ENCODE measurements at places on chromosomes 7 and 10.

- no peak for DNase-seq
These were observed 243.5 kb upstream of the ZNF32 start for GRCh38 chr10:43892062-43892770.

GRCh38 chr7:107439025-107439424, 30.8 kb upstream of the GPR22 start:
- DNase-seq, result no peak

DNA sequence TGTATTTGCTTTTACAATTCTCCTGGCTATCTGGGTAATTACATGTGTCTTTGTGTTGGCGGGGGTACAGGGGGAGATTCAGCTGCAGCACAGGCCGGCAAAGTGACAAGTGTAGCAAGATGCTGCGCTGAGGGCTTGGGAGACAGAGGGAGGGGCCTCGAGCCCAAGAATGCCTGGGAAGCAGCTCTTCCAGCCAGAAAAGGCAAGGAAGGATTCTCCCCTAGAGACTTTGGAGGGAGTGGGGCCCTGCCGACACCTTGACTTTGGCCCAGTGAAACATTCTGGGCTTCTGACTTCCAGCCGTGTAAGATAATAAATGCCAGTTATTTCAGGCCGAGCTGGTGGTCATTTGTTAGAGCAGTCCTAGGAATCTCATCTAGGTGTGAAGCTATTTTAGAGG, 7.2 kb upstream of the REPIN1 start:
- DNase-seq, result no peak

DNA sequence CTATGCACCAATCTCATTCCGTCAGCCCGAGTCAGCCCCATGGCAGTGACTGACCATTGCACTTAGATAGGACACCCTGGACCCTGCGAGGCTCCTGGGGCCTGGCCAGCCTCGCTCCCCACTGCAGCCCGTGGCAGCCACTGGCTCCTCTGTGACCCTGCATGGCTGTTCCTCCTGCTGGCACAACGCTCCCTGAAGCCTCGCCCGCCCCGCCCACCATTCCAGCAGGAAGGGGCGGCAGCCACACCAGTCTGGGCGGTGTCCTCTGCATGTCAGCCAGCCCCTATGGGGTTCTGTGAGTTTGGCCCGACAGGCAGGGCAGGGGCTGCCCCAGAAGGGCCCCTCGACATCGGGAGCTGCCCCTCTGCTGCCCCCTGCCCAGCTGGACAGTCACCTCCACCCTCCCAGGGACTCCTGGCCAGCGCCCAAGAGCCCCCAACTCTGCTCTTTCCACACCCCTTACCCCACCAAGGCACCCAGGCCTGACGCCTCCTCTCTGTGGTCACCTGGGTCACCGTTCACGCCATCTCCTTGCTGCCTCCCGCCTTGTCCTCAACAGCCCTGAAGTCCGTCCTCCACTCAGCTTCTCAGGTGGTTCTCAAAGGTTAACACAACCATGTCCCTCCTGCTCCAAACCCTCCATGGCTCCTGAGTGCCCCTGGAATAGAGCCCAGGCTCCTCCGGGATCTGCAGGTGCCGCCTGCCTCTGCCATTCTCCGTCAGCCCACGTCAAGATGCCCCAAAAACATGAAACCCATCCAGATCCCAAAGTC, 103.5 kb downstream of the MICALL2 start:
- no peak for DNase-seq

DNA sequence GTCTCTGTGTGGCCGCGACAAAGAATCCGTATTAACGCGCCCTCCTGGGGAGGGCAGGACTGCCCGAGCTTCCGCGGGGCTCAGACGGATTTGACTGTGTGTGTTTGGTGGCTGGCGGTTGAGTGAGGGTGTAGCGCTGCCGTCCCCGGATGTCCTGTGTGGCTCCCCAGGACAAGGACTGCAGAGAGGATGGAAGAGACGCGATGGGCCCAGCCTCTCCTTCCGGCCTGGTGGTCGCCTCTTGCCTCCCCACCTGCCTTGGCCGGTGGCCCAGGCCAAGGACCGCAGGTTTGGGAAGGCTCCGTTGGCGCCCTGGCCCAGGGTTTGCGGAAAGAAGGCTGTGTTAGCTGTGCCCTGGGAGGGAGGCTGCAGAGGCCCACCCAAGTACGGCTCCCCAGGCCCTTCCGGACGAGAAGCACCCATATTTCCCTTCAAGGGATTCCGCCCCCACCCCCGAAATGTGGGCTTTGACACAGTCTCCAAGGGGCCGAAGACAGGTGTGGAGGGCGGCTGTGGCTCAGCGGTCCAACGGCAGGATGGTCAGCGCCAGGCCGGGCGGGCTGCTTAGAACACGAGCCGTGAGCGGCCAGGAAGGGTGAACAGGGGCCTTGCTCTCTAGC, 2.3 kb downstream of the UNCX start:
- DNase-seq, result no peak

- DNase-seq, result no peak
These were observed 202.2 kb downstream of the SNX10 start for GRCh38 chr7:26493737-26494428.

GRCh38 chr7:92790992-92791391, 45.4 kb downstream of the CDK6 start:
- no peak for DNase-seq

- DNase-seq, result no peak
These were observed 31.3 kb downstream of the SDK1 start for GRCh38 chr7:3332308-3332707.

DNA sequence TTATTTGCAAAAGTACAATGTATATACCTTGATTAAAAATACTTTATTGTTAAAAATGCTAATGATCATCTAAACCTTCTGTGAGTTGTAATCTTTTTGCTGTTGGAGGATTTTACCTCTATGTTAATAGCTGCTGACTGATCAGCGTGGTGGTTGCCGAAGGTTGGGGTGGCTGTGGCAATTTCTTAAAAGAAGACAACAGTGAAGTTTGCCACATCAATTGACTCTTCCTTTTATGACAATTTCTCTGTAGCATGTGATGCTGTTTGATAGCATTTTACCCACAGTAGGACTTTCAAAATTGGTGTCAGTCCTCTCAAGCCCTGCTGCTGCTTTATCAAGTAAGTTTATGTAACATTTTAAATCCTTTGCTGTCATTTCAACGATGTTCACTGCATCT, 16.9 kb upstream of the ENTPD1 start:
- DNase-seq, result no peak

DNA sequence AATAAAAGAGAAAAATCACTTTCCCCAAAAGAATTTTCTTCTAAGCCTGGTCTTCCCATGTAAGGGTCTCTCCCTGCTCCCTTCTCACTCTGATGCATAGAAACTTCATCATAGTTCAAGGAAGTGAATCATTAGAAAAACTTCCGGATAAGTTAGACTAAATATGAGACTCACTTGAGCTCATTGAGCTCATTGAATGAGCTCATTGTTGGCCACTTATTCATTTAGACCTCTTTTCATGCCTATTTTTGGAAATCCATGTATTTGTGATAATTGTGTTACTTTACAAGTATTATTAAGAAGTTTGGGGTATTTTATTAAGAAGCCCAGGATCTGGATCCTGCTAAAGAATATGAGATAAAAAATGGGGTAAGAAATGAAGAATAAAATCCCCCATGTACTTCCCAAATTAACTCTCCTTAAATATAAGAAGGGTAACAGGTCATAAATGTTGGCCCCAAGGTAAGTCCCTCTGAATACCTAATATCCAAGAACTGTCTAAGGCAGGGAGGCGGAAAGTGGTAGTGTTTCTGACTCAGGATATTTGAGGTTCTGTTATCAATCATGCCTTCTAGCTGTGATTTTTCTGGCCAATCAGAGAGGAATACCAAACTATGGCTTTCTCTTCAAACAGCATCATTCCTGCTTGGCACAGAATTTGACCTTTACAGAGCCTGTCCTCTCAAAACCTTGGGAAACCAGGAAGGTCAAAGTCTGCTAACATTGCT, 236.5 kb upstream of the PTN start:
- DNase-seq, result no peak

- DNase-seq, result no peak
These were observed 1060.5 kb downstream of the XPNPEP1 start for GRCh38 chr10:108862676-108863350.

GRCh38 chr10:22683140-22683389, 31.3 kb downstream of the PIP4K2A start:
- no peak for DNase-seq
